ENCODE measurements at places on chromosomes 7 and 10.

DNA sequence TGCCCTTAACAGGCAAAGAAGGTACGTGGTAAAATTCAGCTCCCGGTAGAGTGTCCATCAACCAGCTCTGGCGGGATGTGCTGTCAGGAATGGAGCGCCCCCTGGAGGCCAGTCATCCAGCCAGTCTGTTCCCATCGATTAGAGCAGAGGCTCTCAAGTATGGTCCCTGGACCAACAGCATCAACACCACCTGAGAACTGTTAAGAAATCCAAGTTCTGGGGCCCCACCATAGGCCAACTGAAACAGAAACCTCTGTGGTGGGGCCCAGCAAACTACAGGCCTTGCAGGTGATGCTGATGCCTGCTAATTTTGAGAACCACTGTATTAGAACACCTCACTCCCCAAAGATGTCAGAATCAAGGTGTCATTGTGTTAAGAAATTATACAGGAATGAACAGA lies 109.2 kb downstream of the DPY19L1 start:
- no peak for DNase-seq

DNA sequence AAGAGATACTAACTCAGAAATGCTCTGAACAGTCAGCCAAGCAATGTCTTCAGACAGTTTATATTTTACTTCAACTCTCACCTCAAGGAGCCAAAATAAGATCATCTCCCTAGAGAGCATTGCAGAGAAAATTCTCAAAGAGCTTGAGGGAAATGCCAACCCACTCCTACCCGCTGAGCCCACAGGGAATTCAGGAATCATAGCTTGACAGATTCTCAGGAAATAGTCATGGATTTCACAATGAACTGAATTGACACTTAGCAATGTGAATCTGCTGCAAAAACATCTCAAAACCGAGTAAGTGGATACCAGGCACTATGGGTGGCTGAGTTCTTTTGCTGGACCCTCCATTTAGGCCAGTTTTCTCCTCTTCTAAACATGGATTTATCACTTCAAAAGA lies 9.8 kb upstream of the PLAC9 start:
- DNase-seq = no peak

- DNase-seq = no peak
Measured at GRCh38 chr10:126049759-126050700, 153.7 kb downstream of the FANK1 start.

DNA sequence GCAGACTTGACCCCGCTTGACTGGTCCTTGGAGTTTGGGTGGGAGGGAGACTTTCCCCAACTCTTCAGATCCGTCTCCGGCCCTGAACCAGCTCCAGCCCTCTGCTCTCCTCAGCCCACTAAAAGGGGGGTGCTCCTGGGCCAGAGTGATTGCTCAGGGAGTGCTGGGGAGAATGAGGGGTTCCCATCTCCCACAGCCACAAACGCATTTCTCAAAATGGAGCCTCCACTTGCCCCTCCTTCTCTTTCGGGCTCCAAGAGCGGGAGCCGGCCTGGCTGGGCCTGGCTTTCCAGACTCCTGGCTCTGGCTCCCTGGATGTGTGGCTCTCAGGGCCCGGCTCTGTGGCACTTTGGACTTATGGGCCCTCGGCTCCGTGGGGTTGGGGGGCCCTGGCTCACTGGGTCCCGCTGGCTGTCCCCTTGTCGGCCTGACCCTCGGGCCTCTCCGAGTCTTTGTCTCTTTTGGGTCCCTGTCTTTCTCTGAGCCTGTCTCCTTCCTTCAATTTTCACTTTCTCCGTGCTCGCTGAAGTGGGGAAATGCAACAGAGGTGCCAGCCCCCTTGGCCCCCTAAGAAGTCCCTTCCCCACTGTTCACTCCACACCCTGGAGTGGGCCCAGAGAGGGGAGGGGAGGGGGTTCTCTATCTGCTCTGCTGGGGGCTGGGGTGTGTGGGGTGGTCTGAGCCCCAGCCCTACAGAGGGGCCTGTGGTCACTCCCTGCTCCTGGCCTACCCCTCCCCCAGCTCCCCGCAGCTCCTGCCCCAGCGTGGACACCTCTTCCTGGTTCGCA lies 713 bp downstream of the LZTS2 start:
- no peak for DNase-seq

GRCh38 chr7:12670743-12671520 lies 16.5 kb upstream of the ARL4A start:
- peak; percentile 12 for DNase-seq

DNA sequence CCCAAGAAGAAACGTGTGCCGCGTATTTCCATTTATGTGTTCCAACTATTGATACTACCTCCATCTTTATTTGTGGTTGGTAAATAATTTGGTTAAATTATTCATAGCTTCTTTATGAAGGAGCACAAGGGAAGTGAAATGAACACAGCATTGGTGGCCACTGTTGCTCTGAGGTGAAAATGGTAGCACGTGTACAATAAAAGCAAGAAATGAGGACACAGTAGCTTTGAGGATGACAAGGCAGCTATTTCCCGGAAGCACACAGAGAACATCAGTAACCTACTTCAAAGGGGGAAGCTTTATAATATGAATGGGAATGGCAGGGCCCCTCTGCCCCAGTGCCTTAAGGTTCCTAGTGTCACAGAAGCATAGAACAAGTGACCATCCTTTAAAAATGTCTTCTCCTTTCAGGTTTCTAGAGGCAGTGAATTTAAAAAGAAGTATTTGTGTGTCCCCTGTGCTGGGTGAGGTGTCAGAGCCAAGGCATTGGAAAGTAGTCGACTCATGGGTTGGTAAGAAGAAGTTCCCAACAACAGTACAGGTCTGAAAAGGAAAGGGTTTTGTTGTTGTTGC lies 78.8 kb downstream of the SGMS1 start:
- no peak for DNase-seq

DNA sequence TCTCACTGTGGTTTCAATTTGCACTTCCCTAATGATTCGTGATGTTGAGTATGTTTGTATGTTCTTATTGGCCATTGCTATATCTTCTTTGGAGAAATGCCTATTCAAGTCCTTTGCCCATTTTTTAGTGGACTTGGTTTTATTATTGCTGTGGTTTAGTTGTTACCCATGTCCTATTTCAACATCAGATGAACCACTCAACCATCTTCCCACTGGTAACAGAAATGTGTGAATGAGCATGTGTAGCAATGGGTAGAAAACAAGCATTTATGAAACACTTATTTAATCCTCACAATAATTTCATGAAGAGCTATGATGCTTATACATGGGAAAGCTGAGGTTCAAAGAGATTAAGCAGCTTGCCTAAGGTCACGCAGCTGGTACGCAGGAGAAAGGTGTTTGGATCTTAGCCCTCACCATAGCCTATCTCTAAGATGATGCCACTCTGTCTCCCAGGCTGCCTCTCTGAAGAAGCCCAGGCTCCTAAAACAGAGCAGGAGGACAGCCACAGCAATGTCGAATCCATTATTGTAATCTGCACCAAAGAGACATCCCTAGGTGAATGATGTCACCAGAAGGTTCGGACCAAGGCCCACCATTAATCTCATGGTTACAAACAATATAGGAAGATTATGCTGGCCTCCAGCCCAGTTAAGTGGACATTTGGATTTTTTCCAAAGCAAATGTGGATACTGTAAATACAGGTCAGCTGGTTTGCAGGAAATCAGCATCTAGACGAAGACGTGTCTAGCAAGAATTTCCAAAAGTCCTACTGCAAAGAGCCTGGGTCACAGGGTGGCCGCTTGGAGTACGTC lies 447.6 kb upstream of the ZMIZ1 start:
- peak; percentile 11 for DNase-seq

DNA sequence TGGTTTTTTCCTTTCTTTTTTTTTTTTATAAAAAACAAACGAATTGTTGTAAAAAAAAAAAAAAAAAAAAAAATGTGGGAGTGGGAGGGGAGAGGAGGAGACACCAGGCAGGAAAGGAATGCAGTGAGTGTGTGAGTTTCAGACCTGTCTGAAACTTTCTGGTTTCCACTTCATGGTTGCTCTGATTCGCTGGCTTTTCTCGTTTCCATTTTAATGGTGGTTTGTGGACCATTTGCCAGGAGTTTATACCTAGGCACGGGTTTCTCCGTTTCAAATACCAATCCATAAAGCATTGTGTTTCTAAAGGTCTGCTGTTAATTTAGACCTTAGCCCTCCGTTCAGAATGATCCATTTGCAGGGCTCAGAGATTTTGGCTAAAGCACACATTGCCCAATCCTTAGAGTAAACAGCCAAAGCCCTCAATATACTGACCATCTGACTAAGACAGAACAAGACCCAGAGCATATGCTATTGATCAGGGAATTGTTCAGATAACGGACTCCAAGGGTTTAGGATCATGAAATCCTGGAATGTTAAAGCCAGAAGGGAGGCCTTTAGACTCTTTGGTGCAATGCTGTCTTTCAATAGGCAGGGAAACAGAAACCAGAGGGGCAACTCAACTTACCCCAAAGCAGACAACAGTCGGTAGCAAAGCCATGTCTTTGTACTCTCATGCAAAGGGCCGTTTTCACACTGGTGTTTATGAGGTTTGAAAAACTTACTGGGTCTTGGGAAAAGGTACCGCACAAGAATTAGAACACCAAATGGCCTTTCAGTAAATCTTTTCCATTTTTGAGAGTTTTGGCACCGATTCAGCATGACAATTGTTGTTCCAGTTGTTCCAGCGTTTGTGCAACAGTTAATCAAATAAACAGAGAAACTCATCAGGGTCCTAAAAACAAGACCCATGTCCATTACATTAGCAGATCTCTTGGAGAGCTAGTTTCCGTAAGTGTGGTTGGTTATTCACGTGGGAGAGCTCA lies 94.3 kb upstream of the AGBL3 start:
- DNase-seq = no peak

GRCh38 chr7:27262121-27262520 lies 19.5 kb downstream of the EVX1 start:
- DNase-seq = no peak

- no peak for DNase-seq
Measured at GRCh38 chr7:69656077-69656476, 57.8 kb downstream of the AUTS2 start.
